ENCODE measurements at places on chromosomes 5 and 9. TPM values are rescaled to one million over a fixed set of nuclear protein-coding genes. Genes with fewer than 3 reads are reported as not detected.
A peak's percentile ranks its signal among the peaks of the same experiment; 100 is the strongest.

GRCh38 chr5:66655395-66656324, 59.5 kb downstream of the MAST4 start:
- DNase-seq = no peak

DNA sequence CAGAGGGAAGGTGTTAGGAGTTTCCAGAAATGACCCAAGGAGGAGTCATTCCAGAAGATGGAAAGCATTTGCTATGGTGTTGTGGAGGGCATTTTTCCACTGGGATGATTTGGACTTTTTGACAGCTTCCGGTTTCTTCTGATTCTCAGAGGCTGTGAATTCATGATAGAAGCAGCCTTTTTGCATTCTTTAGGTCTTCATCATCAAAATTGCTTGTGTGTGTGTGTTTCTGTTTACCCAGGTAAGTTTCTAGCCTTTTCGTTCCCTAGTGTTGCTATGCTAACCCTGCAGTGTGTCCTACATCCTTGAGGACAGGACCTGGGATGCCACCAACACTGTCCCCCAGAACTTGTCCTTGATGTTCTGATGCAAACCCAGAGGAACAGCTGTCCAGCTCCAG, 19.6 kb downstream of the IRX1 start:
- DNase-seq = no peak

DNA sequence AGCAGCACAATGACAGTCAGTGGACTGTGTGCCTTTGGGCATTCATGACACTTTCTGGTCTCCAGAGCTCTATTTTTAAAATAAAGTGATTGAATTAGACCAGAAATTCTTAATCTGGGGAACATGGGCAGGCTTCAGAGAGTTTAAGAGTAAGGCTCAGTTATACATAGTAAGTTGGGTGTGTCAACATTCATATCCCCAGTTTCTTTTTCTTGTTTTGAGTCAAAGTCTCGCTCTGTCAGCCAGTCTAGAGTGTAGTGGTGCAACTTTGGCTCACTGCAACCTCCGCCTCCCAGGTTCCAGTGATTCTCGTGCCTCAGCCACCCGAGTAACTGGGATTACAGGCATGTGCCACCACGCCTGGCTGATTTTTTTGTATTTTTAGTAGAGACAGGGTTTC, 13.7 kb upstream of the KIF4B start:
- DNase-seq = no peak

DNA sequence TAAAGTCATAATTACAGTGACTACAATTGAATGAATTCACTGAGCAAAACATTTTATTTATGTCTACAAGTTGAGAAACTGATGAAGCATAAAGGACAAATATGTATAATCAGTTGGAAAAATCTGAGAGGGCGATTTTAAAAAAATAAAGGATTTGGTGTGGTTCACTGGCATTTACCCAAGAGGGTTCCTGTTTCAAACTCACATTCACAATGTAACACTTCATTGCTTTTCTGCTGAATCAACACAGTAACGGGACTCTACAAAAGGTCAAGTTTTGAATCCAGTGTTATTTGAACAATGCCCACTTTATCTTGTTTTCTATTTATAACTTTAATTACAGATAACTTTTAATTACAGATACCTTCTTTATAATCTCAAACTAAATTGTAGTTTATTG, 138.6 kb downstream of the NUDT12 start:
- no peak for DNase-seq

DNA sequence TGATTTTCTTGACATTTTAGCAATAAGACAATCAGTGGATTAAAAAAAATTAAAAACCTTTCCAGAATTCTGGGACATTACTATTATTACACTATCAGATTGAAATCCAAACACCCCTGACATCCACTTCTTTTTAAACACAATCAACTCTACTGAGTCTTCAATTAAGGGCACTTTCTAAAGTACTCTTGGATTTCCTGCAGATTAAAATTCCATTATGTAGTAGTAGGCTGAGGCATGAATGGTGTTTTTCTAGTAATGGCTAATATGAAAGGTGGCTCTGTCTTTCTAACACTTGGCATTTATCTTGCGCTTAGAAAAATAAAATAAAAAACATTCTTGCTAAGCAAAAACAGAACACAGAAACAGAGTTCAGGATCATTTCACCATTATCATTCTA, 107.8 kb downstream of the OXCT1 start:
- no peak for DNase-seq

DNA sequence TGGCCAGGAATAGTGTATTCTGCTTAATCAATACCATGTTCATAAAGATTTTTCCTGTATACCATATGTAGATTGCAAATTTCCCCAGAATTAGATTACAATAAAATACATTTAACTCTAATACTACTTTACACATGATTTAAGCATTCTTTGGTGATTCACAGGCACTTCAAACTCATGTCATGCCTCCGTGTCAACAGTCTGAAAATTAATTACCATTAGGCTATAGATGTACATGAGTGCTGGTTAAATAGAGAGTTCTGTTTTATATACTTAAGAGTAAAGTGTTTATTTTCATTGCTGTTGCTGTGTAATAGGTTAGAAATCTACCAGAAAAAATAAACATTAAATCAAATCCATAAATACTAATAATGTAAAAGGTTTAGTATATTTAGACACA, 159.8 kb downstream of the ZSWIM6 start:
- DNase-seq = no peak

GRCh38 chr5:168314735-168315411, 23.4 kb downstream of the WWC1 start:
- DNase-seq = peak; percentile 69

GRCh38 chr5:465591-466403, 22.8 kb downstream of the EXOC3 start:
- DNase-seq = no peak

GRCh38 chr9:122056484-122056883, 36.6 kb downstream of the TTLL11 start:
- no peak for DNase-seq

The SEMA5A gene
- 7.9 TPM for polyA plus RNA-seq

The CCDC192 gene
- not detected for polyA plus RNA-seq

The NMUR2 gene
- polyA plus RNA-seq = 0.30 TPM

The LEAP2 gene
- polyA plus RNA-seq = 6.9 TPM

The EIF4E1B gene
- not detected for polyA plus RNA-seq

The GPR21 gene
- polyA plus RNA-seq = 0.34 TPM

All from kidney (tissue), 22 donors.